ENCODE measurements at places on chromosomes 7 and 10. TPM values are rescaled to one million over a fixed set of nuclear protein-coding genes. Genes with fewer than 3 reads are reported as not detected.

- DNase-seq = no peak
These were observed 3.2 kb downstream of the CYP51A1 start for GRCh38 chr7:92131093-92131492.

GRCh38 chr7:1748076-1748838 lies 78.2 kb downstream of the ELFN1 start:
- no peak for DNase-seq

- DNase-seq = peak; percentile 43
These were observed 101.6 kb downstream of the CCSER2 start for GRCh38 chr10:84429926-84430520.

- DNase-seq = no peak
These were observed 2.8 kb downstream of the CAMK2G start for GRCh38 chr10:73871295-73872189.

The EPHA1 gene
- not detected for total RNA-seq

GRCh38 chr10:124122211-124122610 lies 28.8 kb upstream of the CHST15 start:
- DNase-seq = no peak

DNA sequence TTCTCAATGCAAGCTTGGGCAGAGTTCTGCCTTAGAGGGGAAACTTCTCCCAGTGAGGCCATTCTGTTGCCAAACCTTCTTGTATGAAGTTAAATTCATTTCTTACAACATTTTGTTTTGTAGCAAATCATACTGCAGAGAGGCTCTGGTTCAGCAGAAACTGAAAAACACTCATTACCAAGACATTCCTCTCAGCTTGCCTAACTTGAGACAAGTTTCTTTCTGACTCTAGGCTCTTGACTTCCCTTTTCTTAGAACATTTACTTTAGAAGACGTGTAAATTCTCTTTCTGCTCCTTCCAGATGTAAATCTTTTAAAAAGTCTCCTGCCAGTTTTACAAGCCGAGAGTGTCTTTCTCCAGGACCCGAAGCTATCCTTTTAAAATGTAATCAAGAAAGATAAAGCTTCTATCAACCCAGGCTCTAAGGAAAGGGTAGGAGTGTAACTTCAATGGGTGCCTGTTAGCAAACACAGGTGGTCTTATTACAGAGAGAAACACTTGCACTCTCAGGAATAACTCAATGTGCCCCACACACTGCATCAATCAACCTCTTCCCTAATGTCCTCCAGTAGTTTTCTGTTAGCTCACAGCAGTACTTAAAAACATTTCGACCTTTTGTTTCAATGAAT lies 80.5 kb upstream of the TAS2R16 start:
- DNase-seq = no peak

- DNase-seq = no peak
These were observed 300.9 kb downstream of the BICC1 start for GRCh38 chr10:58813573-58813972.

DNA sequence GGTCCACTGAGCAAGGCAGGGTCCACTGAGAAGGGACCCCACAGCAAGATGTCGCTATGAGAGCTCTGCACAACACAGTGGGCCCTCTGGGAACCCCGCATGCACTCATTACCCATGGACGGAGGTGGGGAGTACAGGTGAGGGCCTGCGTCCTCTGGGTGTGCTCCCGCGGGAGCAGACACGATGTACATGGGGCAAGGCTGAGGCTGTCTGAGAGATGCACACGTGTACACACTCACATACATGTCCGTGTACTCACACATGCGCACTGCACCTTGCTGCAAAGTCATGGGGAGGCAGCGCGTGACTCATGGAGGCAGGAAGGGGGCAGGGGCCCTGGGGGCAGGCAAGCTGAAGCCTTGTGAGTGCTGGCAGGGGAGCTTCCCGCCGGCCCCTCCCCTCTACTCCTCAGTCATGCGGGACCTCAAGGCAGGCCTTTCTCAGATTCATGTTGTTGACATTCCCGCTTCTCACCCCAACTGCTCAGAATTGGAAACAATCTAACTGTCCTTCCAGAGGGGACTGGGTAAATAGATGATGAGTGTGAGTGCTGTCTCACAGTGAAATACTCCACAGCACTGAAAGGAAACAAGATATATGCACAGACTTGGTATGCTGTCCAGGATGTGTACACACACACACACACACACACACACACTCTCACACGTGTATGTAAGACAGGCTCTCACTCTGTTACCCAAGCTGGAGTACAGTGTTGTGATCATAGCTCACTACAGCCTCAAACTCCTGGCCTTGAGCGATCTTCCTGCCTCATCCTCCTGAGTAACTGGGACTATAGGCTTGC lies 40.0 kb downstream of the GOLGA7B start:
- DNase-seq = peak; percentile 98

GRCh38 chr7:45978010-45978681 lies 57.1 kb upstream of the IGFBP3 start:
- peak; percentile 94 for DNase-seq

The ZNF3 gene
- total RNA-seq = 61.4 TPM

DNA sequence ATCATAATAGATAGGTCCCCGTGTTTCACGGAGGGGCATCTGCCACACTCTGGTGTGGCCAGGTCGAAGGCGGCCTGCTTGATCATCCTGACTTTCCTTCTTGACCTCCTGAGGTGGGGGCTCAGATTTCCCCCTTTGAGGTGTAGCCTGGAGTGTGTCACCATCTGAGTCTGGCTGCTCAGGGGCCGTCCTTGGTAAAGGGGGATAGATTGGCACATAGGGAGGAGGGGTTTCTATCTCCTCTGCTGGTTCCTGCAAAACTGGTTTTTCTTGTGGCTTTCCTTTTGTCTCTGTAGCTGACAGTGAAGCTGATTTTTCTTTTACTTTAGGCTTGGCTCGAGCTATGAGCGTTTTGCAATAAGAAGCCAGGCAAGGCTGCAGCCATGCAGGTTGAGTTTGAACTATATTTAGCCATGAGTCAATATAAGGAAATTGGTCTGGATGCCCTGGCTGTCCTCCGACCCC lies 7.1 kb upstream of the ZNF117 start:
- no peak for DNase-seq

The ENO4 gene
- 0.80 TPM for total RNA-seq

DNA sequence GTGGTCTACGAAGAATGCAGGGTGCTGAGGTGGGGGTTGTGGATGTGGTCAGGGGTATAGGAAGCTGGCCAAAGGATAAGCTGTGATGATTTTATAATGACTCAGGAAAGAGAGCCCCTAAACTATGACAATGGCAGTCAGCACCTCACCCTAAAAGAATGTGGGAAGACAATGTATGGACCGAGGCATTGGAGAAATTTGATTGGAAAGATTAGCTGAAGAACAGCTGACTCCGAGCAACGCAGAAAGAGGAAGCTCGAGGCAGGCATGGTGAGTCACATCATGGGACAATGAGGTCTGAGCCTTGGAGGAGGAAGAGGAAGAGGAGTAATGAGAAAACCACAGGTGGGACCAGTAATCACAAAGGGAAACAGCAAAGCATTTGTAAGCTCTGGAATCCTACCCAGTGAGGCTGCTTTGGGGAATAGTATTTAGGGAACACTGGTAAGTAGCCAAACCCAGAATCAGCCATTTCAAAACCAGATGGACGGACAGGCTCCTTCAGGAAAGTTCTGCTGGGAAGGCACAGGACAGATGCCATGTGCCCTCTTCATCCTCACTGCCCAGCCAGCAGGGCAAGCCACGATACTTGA lies 295.4 kb downstream of the PRPF18 start:
- peak; percentile 95 for DNase-seq

The RASA4B gene
- not detected for total RNA-seq

DNA sequence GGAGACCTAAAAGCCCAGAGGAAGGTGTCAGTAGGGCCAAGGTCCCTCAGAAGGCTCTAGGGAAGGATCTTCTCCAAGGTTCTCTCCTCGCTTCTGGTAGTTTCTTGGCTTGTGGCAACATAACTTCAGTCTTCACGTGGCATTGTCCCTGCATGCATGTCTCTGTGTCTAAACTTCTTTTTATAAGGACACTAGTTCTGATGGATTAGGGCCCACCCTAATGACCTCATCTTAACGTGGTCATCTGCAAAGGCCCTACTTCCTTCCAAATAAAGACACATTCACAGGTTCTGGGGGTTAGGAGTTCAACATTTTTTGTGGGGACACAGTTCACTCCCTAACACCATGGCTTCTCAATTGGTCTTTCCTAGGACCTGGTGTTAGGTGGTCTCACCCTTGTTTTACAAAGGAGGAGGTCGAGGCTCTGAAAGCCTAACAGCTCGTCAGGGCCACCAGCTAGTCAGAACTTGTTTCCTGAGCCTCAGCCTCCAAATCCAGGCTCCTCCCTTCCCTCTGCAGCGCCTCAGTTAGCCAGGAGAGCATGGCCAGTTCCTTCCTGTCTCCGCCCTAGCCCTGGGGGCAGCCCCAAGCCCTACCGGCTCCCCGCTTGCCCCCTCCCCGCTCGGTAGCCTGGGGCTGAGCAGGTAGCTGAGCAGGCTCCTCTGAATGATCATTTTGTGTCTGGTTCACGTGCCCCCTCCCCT lies 109.7 kb upstream of the PPIF start:
- DNase-seq = no peak

The CFAP58 gene
- total RNA-seq = 0.06 TPM

GRCh38 chr10:55466806-55467504 lies 665.9 kb upstream of the PCDH15 start:
- DNase-seq = no peak

DNA sequence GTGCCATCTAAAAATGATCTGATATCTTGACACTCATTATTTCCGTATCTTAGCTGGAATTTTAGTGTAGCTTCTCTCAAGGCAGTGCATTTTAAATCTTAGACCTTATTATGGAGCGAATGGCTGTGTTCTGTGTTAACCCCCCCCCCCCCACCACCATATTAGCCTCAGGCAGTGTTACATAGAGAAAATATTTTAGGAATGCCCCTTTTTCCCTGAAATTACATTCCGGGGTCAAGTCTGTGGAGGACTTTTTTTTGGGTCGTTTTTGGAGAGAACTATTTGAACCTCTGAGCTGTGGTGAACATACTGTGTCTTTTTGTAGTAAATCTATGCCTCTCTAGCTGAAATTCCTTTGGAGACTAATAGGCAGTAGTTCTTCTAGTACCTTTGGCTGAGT lies 3.1 kb downstream of the CCDC126 start:
- no peak for DNase-seq

The CTAGE4 gene
- 0.09 TPM for total RNA-seq

The DNAAF5 gene
- 46.3 TPM for total RNA-seq

DNA sequence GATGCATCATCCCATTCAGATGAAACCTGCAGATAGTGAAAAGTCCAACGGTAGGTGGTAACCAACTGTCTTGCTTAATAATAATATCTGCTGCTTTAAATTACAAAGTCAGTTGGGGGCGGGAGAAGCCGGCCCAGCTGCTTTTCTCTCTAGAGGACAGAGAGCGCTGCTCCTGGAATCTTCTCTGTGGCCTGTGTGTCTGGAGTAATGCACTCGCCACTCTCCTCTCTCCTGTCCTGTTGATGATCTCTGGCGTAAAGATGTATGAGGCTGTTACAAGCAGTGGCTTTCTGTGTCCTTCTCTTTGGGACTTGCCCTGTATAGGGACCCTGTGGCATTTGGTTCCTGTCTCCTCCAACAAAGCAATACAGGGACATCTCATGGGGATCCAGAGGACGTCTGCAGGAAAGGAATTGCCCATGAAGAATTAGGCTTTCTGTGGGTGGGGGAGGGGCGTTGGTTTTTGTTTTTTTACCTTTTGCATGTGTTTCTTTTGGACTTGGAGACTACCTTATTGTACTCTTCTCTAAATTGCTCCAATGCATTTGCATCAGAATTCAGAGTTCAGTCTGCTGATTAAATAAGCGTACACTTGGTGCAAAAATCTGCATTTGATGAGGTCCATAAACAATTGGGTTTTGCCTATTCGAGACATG lies 231.6 kb downstream of the CELF2 start:
- DNase-seq = no peak

DNA sequence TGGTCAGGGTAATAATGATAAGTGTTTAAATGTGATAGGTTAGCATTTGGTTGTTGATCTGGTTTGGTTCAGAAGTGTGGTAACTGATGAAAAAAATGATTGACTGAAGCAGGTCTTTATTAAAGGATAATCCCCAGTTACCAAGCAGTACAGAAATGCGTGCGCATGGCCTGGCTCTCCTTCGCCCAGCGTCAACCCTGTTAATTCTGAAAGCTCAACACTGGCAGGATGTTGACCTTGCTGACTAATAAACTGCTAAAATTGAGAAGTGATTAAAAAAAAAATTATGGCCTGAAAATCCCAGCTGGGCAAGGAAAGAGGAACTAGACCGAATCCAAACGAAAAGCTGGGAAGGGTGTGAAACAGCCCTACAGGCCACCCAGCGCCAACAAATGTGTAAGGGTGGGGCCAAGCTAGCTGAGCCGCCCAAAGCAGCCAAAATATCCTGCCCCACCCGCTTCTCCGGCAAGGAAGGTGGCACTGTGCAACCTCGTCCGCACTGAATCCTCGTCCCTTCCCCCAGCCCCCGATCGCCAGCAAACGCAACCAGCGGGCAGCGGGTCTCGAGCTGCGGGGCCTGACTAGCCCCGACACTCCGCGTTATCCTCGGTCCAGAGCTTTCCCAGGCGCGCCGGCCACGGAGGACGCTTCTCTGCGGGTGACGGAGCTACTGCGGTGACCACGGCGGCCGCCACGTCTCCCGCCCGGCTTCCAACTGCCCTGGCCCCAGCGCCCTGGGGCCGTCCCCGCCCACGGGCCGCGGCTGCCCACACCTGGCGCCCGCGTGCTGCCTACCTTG lies 561 bp downstream of the SHTN1 start:
- peak; percentile 69 for DNase-seq

The TMEM176B gene
- 3.3 TPM for total RNA-seq

The CCDC186 gene
- total RNA-seq = 14.1 TPM

The IGFBP1 gene
- 2.6 TPM for total RNA-seq

DNA sequence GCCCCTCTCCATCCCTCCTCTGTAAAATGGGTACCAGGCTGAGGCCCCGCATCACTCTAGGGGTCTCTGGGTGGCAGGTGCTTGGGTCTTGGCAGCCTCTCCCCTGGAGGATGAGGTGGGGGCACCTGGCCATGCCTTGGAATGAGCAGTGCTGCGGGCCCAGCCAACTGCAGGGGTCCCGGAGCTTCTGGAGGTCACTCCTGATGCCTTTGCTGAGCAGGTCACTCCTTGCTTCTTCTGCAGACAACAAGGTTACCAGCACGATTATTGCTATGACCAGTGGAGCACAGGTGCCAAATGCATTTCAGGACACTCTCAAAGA lies 22.4 kb upstream of the ZNF488 start:
- no peak for DNase-seq

DNA sequence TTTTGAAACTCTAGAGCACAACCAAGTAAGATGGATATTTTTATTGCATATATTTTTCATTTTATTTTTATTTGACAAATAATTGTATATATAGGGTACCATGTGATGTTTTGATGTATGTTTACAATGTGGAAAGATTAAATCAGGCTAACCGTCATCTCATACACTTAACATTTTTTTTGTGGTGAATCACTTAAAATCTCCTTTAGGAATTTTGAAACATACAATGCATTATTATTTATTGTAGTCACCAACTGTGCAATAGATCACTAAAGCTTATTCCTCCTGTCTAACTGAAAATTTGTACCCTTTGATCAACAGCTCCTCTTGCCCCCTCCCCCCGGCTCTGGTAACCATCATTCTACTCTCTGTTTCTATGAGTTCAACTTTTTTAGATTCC lies 77.2 kb downstream of the DNAH11 start:
- DNase-seq = no peak

Data from Daoy (cell line).